ENCODE measurements at places on chromosomes 16 and 17. TPM values are rescaled to one million over a fixed set of nuclear protein-coding genes. Genes with fewer than 3 reads are reported as not detected.

DNA sequence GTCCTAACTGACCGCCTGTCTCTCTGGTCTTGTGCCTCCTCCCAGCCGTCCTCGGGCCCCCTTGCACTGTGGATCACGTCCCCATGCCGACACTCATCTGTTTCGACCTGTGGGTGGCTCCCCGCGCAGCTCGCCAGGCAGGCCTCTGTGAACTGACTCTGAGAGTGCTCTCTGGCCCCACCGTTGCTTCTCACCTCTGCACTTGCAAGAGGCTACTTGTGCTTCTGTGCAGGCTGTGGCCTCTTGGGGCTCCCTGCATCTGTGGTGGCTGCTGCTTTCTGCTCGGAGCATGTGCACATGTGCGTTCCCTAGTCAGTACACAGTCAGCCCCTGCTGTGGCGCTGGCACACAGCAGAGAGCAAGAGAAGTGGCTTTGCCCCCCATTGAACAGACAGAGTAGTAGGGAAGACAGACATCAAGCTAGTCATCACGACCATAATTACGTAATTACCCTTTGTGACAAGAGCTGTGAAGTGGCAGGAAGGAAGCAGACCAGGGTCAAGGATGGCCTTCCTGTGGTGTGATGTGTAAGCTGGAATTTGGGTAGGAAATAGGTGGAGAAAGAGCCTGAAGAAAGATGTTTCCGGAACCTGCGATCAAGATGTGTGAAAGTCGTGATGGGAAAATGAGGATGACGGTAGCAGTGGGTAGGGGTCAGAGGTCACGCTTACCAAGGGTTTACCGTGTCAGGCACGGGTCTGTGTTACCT lies 256.0 kb upstream of the CACNG5 start:
- no peak for DNase-seq

GRCh38 chr17:12536472-12536871 lies 129.2 kb upstream of the MYOCD start:
- DNase-seq = no peak

The SEZ6 gene
- 0.29 TPM for polyA plus RNA-seq

DNA sequence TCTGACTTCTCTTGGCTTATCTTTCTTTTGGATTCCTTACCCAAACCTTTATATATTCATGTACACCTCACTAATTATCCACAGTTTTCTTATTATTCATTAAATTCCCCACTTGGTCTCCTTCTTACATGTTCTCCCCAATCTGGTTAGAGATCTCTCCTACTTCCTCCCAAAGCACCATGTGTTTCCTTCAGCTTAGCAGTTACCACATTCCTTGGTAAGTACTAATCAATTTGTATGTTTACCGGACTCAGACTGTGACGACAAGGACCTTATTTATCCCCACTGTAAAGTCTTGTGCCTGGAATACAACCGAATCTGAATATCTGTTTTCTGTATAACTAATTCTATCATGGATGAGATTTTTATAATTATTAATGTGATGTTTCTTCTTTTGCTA lies 389.5 kb downstream of the KCNJ2 start:
- DNase-seq = no peak

DNA sequence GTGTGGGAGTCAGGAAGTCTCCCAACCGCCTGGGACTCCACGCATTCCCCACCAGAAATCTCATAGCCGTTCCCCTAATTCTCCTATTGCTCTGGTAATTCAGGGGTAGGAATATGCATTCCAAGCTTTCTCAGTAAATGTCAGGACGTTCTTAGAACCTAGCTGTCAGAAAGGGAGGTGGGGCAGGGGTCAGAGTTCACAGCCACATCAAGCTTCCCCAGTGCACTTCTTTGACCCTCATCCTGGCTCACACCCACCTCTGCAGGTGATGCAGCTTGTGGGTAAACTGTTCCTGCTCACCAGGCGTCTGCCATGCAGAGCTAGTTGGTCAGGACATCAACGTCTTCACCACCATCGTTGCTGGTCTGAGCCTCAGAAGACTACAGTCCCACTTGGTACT lies 14.0 kb upstream of the IL27 start:
- no peak for DNase-seq

The CAVIN1 gene
- polyA plus RNA-seq = 75.4 TPM

DNA sequence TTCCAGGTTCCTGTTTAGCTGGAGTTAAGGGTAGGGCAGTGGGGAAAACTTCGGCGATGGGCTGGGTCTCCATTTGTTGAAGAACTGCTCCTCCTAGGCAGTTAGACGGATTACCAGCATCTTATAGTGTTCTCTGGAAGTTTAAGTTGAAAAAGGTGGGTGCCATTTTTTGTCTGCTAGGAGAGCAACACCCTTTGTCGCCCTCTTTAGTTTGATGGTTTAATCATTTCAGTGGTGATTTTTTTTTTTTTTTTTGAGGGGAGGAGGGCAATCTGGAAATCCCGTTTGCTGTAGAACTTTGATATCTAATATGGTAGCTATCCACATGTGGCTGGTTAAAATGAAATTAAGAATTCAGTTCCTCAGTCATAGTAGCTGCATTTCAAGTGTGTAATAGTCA lies 4.1 kb downstream of the UBFD1 start:
- DNase-seq = no peak

DNA sequence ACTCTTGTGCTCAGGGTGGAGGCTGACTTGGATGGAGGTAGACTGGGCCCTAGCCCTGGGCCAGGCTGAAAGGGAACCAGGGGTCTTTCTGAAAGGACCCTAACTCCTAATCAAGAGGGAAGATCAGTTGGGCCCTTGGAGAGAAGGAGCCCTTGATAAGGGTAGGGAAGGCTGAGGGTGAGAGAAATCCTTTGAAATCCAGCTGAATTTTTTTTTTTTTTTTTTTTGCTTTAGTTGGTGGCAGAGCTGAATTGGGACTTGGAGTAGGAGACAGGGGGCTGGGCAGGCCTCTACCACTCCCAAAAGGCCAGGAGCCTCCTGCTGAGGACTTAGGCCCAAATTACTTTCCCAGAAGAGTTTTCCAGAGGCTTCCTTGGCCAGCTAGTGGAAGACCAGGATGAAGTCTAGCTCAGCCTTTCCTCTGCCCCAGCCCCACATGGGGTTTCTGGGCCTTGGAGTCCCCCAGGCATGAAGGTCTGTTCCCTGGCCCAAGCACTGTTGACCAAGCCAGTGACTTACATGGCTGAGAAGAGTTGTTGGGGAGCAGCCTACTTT lies 643 bp upstream of the HOXB3 start:
- no peak for DNase-seq

GRCh38 chr17:8126491-8127066 lies 2.7 kb upstream of the HES7 start:
- DNase-seq = no peak

DNA sequence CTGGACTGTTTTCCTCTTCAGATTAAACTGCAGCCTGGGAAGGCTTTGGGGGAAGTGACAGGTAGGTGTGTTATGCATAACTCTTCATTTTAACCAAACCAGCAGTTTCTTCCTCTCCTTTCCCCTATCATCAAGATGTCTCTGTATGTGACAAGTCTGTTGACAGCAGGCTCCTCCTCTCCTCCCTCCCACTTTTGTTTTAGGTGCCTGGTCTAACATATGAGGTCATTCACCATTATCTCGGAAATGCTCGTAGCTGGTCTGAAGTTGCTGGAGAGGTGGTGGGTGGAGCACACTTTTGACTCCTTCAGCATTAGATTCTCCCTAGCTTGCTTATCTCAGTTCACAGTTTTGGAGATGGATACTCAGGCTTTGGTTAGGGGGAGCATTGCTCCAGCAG lies 571.0 kb upstream of the EEF2KMT start:
- no peak for DNase-seq

- DNase-seq = no peak
These were observed 2.1 kb upstream of the UBB start for GRCh38 chr17:16378636-16379282.

- DNase-seq = no peak
These were observed 4.4 kb downstream of the FMNL1 start for GRCh38 chr17:45225964-45226530.

DNA sequence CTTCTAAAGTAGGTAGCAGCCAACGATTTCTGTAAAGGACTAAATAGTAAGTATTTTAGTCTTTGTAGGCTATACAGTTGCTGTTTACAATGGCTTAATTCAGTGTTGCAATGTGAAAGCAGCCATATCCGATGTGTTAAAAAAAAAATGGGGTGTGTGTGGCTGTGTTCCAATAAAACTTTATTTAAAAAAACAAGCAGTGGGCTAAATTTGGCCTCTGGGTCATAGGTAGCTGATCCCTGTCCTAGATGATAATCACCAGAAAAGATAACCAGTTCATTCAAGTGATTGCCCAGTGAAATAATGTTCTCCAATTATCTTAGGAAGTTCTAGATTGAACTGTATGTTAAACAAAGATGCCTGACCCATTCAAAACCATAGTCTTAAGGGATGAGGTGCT lies 124.3 kb downstream of the MAP2K6 start:
- DNase-seq = no peak

- no peak for DNase-seq
These were observed 3.7 kb downstream of the TMEM101 start for GRCh38 chr17:44010966-44011647.

- DNase-seq = no peak
These were observed 266.7 kb upstream of the CDH11 start for GRCh38 chr16:65388592-65388991.

The OTOA gene
- polyA plus RNA-seq = 0.20 TPM

The MT1A gene
- polyA plus RNA-seq = not detected

The ST6GALNAC2 gene
- polyA plus RNA-seq = 0.55 TPM

DNA sequence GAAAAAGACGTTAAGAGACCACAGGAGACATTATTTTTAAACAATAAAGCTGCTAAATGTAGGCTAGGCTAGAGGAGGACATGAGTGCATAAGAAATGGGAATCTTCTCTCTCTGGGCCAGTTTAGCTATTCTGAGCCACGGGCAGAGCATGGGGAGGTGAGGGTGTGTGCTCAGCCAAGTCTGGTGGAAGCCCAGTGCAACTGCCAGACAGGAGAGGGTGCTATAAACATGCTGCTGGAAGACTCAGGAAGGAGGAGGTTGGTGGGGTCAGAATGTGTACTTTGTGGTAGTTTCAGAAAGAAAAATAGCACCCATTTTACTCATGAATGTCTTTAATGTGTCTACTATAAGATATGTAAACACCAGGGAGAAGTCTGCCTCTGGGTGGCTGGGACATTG lies 5.9 kb upstream of the SDK2 start:
- no peak for DNase-seq

GRCh38 chr16:8283195-8283594 lies 307.1 kb downstream of the TMEM114 start:
- no peak for DNase-seq

The CIBAR2 gene
- 0.29 TPM for polyA plus RNA-seq

GRCh38 chr16:71311553-71312158 lies 22.5 kb upstream of the CMTR2 start:
- no peak for DNase-seq

GRCh38 chr16:23520500-23520899 lies 10.2 kb upstream of the GGA2 start:
- DNase-seq = no peak

The CRYBA1 gene
- not detected for polyA plus RNA-seq

The TBC1D3D gene
- not detected for polyA plus RNA-seq

The ZG16 gene
- not detected for polyA plus RNA-seq

GRCh38 chr16:80477838-80478237 lies 63.0 kb upstream of the DYNLRB2 start:
- no peak for DNase-seq

The C16orf96 gene
- polyA plus RNA-seq = 0.14 TPM

DNA sequence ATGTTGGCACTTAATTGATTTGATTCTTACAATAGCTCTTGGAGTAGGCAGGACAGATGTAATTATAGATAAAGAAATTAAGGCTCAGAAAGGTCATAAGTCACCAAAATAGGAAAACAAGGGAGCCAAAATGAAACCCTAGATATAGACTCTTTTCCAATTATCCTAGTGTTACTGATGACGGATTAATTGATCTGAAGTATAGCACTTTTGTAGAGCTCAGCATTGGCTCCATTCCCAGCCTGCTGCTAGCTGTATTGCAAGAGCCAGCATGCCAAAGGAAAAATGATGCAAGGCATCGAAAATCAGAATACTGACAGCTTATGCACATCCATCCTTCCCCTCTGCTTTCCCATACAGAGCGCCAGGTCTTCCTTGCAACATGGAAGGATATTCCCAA lies 21.6 kb upstream of the RASL10B start:
- DNase-seq = no peak

- no peak for DNase-seq
These were observed 65.3 kb upstream of the CNEP1R1 start for GRCh38 chr16:49959552-49960277.

DNA sequence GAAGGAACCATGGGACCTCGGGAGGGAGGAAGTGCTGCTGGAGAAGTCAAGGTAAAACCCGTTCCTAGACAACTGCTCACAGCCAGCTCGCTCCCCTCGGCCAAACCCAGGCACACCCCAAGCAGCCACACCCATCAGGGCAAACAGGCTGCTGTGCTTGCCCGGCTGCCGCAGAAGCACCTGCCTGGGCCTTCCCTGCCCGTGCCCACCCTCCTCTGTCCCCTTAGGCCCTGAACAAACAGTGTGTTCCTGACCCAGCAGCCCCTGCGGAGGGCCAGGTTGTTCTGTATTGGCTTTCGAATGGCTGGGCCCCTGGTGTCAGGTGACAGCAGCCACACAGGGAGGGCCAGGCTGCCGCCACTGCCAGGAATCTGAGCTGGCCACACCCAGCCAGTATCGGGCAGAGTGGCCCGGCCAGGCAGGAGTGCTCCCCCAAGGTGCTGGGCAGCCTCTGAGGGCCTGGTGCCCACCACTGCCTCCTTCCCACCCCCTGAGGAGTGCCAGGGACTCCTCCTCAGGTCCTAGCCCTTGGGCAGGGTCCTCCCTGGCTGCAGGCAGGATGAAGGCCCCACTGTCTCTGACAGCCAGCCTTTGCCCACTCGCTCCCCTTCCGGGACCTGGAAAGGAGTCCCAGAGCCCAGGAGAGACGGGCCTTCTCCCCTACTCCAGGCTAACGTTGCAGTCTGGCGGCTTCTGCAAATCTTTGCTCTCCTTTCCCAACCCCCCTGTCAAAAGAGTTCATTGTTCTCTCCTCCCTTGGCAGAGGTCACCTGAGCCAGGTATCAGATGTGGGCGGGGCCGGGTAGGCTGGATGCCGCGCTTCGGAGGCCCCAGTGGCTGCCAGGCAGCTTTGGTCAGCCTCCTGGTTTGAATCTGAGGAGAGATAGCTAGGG lies 24.0 kb downstream of the LLGL2 start:
- no peak for DNase-seq

DNA sequence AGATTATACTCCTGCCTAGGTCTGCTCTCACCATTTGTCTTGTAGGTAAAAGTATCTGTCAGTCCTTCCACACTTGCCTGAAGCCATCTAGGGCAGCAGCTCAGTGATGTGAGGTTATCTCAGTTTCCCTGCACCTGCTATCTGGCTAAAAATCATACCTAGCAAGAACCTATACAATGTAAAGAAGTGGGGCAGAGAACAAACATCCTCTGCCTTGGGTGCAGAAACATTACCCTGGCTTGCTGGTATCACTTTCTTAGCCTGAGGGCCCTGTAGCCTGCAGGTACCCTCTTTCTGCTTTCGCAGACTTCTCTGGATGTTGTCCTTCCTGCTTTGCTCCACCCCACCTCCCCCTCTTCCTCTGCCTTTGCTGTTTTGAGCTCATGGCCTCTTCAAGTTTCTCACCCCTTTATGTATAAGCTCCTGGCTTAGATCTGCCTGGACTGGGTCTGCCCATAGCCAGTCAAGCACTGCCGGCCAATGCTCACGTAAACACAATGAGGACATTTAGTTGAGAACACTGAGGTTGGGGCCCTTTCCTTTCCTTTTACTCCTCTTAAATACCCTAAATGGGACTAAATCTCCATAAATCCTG lies 8.7 kb upstream of the SDK2 start:
- no peak for DNase-seq

GRCh38 chr16:85015481-85016187 lies 4.3 kb upstream of the ZDHHC7 start:
- no peak for DNase-seq

The MYH2 gene
- not detected for polyA plus RNA-seq

The TP53TG3B gene
- polyA plus RNA-seq = not detected
